Activated CD4-positive, alpha-beta T cell treated with anti-CD3 and anti-CD28 coated beads, Interleukin-2, amount 10 ng/mL, durations not matched to agents 24 days and 14 days (primary cell): ENCODE measurements at places on chromosomes 11 and 22. TPM values are rescaled to one million over a fixed set of nuclear protein-coding genes. Genes with fewer than 3 reads are reported as not detected.

Gene SELENOH
- total RNA-seq, result 211 and 216 TPM in 2 replicates

Gene SEPTIN3
- total RNA-seq, result 5.7 and 6.8 TPM in 2 replicates

Gene PLAAT4
- 12.2 and 14.7 TPM in 2 replicates for total RNA-seq

Gene C11orf86
- total RNA-seq, result not detected in 2 replicates

Gene DGCR6
- total RNA-seq, result 1.3 and 1.5 TPM in 2 replicates

Gene DENND5A
- total RNA-seq, result 59.9 and 60.7 TPM in 2 replicates

Gene HORMAD2
- not detected in 2 replicates for total RNA-seq

Gene TMEM109
- total RNA-seq, result 144 and 147 TPM in 2 replicates

- H3K4me3 ChIP-seq, result no peak overlapping the region
- DNase-seq, result no peak
These were observed 87.4 kb upstream of the CHORDC1 start for GRCh38 chr11:90310210-90310609.

GRCh38 chr22:40857309-40857855 is 434 bp downstream of the XPNPEP3 start:
- H3K36me3 ChIP-seq, result peaks cover 21% of the 10 kb centered on the region
- peaks cover 2% of the 10 kb centered on the region for H3K27me3 ChIP-seq
- peaks cover 39% of the 10 kb centered on the region for H3K4me1 ChIP-seq
- peak overlapping the region; percentile 96 for H3K4me3 ChIP-seq
- H3K27ac ChIP-seq, result peak overlapping the region; percentile 100

GRCh38 chr11:122853971-122854446 is 15.7 kb downstream of the CRTAM start:
- no peak overlapping the region for H3K4me3 ChIP-seq
- no peaks in the 10 kb centered on the region for H3K36me3 ChIP-seq
- peaks cover 17% of the 10 kb centered on the region for H3K27me3 ChIP-seq
- no peak overlapping the region for H3K27ac ChIP-seq
- peaks cover 41% of the 10 kb centered on the region for H3K4me1 ChIP-seq

- H3K4me1 ChIP-seq, result peaks cover 3% of the 10 kb centered on the region
- no peak overlapping the region for H3K4me3 ChIP-seq
- DNase-seq, result no peak
- H3K27me3 ChIP-seq, result no peaks in the 10 kb centered on the region
- H3K36me3 ChIP-seq, result peaks cover 18% of the 10 kb centered on the region
These were observed 73.1 kb downstream of the PHF21A start for GRCh38 chr11:46048198-46048597.

DNA sequence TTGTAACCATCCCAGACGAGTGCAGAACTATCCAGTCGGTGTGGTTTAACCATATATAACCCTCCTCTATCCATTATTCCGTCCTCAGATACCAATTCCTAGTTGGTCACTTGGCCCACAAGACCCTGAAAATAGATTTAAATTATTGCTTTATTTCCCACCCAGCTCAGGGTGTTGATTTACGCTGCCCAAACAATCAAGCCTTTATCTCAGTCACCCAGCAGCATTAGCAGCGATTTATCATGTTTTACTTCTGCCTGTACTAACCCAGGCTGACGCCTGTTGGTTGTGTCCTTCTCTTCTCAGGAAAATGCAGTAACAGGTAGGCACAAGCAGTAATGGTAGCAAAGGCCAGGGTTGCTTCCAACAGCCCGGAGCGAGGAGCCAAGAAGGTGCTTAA is 81.2 kb downstream of the DSCAML1 start:
- peaks cover 6% of the 10 kb centered on the region for H3K27me3 ChIP-seq
- no peaks in the 10 kb centered on the region for H3K36me3 ChIP-seq
- no peak for DNase-seq
- H3K4me1 ChIP-seq, result no peaks in the 10 kb centered on the region
- no peak overlapping the region for H3K4me3 ChIP-seq
- no peak overlapping the region for H3K27ac ChIP-seq

- DNase-seq, result no peak
- H3K27ac ChIP-seq, result no peak overlapping the region
- H3K36me3 ChIP-seq, result peaks cover 13% of the 10 kb centered on the region
- H3K4me1 ChIP-seq, result peaks cover 4% of the 10 kb centered on the region
- H3K4me3 ChIP-seq, result no peak overlapping the region
- H3K27me3 ChIP-seq, result no peaks in the 10 kb centered on the region
These were observed 28.5 kb upstream of the BAIAP2L2 start for GRCh38 chr22:38138961-38139360.

DNA sequence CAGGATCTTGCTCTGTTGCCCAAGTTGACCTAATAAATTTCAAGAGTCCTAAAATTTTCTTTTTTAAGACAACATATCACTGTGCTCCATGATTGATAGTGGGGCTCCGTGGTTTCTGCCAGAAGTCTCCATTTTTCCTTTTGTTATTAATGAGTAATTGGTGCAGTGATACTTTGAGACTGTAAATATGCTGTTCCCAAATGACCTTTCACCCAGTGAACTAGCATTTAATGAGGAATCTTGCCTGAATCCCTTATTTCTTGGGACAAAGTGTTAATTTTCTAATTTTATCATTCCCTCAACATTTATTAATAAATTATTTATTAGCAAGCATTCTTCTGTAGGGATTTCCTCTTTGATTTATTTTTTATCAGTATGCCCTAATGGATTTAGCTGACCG is 2.3 kb upstream of the DHCR7 start:
- H3K4me1 ChIP-seq, result peaks cover 54% of the 10 kb centered on the region
- DNase-seq, result no peak
- H3K27ac ChIP-seq, result peak overlapping the region; percentile 59

GRCh38 chr22:50717709-50718351 is 20.2 kb upstream of the ACR start:
- no peak overlapping the region for H3K27ac ChIP-seq
- no peaks in the 10 kb centered on the region for H3K27me3 ChIP-seq
- H3K4me3 ChIP-seq, result no peak overlapping the region

GRCh38 chr11:128653801-128654231 is 40.1 kb upstream of the FLI1 start:
- H3K4me3 ChIP-seq, result no peak overlapping the region
- H3K4me1 ChIP-seq, result peaks cover 7% of the 10 kb centered on the region
- H3K36me3 ChIP-seq, result no peaks in the 10 kb centered on the region
- no peak overlapping the region for H3K27ac ChIP-seq
- DNase-seq, result no peak

GRCh38 chr11:61121917-61122316 is 19.6 kb downstream of the CD5 start:
- H3K4me1 ChIP-seq, result peaks cover 41% of the 10 kb centered on the region
- H3K27me3 ChIP-seq, result no peaks in the 10 kb centered on the region
- no peak for DNase-seq
- peaks cover 86% of the 10 kb centered on the region for H3K36me3 ChIP-seq

- no peak overlapping the region for H3K27ac ChIP-seq
- H3K4me1 ChIP-seq, result peaks cover 24% of the 10 kb centered on the region
- H3K27me3 ChIP-seq, result no peaks in the 10 kb centered on the region
- DNase-seq, result no peak
- peak overlapping the region; percentile 87 for H3K4me3 ChIP-seq
- H3K36me3 ChIP-seq, result peaks cover 4% of the 10 kb centered on the region
These were observed 1.3 kb upstream of the ARAP1 start for GRCh38 chr11:72753341-72754148.

DNA sequence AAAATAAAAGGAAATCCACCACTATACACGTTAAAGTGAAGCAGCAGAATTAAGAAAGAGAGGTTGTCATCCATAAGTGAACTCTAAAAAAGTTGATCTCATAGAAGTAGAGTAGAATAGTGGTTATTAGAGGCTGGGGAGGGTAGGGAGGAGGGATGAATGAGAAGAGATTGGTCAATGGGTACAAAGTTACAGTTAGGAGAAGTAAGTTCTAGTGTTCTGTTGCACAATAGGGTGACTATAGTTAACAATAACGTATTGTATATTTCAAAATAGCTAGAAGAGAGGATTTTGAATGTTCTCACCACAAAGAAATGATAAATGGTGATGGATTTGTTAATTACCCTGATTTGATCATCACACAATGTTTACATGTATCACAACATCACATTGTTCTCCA is 72.0 kb downstream of the CD82 start:
- DNase-seq, result no peak
- H3K27ac ChIP-seq, result no peak overlapping the region
- no peak overlapping the region for H3K4me3 ChIP-seq

GRCh38 chr11:44607987-44608386 is 42.5 kb downstream of the CD82 start:
- peak overlapping the region; percentile 72 for H3K27ac ChIP-seq
- H3K36me3 ChIP-seq, result peaks cover 74% of the 10 kb centered on the region
- H3K4me3 ChIP-seq, result peak overlapping the region; percentile 30
- peaks cover 63% of the 10 kb centered on the region for H3K4me1 ChIP-seq

GRCh38 chr11:34492806-34493414 is 20.7 kb downstream of the ELF5 start:
- no peaks in the 10 kb centered on the region for H3K36me3 ChIP-seq
- peaks cover 2% of the 10 kb centered on the region for H3K27me3 ChIP-seq
- H3K27ac ChIP-seq, result no peak overlapping the region
- H3K4me1 ChIP-seq, result no peaks in the 10 kb centered on the region

GRCh38 chr11:81222491-81222890 is 1511.2 kb downstream of the FAM181B start:
- H3K4me3 ChIP-seq, result no peak overlapping the region
- no peak overlapping the region for H3K27ac ChIP-seq
- no peaks in the 10 kb centered on the region for H3K36me3 ChIP-seq
- no peaks in the 10 kb centered on the region for H3K4me1 ChIP-seq

DNA sequence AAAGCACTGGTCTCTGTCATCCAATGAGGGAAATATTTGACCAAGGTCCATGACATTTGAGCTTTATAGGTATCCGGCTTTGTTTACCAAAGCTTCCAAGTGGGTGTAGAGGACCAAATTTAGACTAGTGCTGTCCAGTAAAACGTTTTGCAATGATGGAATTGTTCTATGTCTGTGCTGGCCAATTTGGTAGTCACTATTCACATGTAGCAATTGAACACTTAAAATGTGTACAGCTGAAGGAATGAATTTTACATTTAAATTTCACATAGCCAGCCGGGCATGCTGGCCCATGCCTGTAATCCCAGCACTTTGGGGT is 118.0 kb downstream of the PKNOX2 start:
- peaks cover 2% of the 10 kb centered on the region for H3K27me3 ChIP-seq
- no peaks in the 10 kb centered on the region for H3K4me1 ChIP-seq
- H3K27ac ChIP-seq, result no peak overlapping the region
- no peaks in the 10 kb centered on the region for H3K36me3 ChIP-seq
- DNase-seq, result no peak

DNA sequence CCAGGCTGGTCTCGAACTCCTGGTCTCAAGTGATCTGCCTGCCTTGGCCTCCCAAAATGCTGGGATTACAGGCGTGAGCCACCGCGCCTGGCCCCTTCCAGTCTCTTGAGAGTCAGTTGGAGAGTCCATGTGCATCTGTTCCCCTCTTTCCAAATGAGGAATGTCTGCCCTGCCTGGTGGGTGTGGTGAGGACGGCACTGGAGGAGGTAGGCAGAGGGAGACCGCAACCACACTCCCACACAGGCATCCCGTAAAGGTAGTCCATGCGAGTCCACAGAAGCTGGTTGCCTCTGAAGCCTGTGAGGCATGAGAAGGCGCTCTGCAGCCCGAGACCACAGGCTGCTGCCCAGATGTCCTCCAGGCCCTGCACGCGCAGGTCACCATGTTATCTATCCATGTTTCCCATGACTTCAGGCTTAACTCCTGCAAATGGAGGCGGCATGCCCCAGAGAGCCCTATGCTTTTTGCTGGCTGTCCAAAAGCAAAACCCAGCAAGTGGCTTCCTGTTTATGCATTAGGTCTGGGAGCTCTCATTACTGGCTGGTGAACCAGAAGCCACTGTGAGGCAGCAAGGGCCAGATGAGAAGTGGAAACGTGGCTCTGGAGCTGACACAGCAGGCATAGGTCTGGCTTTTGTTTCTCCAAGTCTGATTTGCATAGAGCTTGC is 43.4 kb downstream of the GRIK4 start:
- H3K27ac ChIP-seq, result no peak overlapping the region
- peaks cover under 1% of the 10 kb centered on the region for H3K27me3 ChIP-seq
- H3K4me1 ChIP-seq, result peaks cover 2% of the 10 kb centered on the region
- H3K4me3 ChIP-seq, result no peak overlapping the region
- no peak for DNase-seq

- H3K4me3 ChIP-seq, result peak overlapping the region; percentile 100
- no peaks in the 10 kb centered on the region for H3K27me3 ChIP-seq
- DNase-seq, result peak; percentile 78
- H3K27ac ChIP-seq, result peak overlapping the region; percentile 100
- peaks cover 58% of the 10 kb centered on the region for H3K36me3 ChIP-seq
These were observed 8.0 kb downstream of the NEAT1 start for GRCh38 chr11:65430406-65431217.

DNA sequence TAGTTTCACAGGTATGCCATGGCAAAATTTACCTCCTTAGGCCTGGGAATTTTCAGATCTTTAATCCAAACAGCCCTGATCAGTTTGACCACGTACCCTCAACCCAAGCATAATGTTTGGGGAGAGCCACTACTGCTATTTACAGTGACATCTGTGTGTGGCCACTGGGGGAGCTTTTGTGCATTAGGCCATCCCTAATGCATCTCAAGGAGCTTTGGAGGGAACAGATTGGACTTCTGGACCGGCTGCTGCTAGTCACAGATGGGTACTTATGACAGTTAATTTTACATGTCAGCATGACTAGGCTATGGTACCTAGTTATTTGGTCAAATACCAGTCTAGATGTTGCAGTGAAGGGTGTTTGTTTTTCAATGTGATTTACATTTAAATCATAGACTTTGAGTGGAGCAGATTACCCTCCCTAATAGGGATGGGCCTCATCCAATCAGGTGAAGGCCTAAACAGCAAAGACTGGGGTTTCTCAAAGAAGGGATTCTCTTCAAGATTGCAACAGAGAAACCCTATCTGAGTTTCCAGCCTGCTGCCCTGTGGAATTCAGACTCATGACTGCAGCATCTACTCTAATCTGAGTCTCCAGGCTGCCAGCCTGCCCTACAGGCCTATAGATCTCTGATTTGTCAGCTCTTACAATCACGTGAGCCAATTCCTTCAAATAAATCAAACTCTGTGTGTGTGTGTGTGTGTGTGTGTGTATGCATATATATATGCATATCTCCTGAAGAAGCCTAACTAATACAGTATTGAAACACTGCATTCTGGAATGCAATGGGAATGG is 38.0 kb upstream of the GALNT18 start:
- DNase-seq, result no peak
- no peak overlapping the region for H3K27ac ChIP-seq
- H3K4me1 ChIP-seq, result no peaks in the 10 kb centered on the region
- H3K4me3 ChIP-seq, result no peak overlapping the region
- H3K27me3 ChIP-seq, result peaks cover 25% of the 10 kb centered on the region

- H3K4me1 ChIP-seq, result peaks cover 18% of the 10 kb centered on the region
- no peak overlapping the region for H3K4me3 ChIP-seq
- H3K27ac ChIP-seq, result no peak overlapping the region
- no peaks in the 10 kb centered on the region for H3K27me3 ChIP-seq
These were observed 5.1 kb upstream of the TIRAP start for GRCh38 chr11:126277780-126278179.

DNA sequence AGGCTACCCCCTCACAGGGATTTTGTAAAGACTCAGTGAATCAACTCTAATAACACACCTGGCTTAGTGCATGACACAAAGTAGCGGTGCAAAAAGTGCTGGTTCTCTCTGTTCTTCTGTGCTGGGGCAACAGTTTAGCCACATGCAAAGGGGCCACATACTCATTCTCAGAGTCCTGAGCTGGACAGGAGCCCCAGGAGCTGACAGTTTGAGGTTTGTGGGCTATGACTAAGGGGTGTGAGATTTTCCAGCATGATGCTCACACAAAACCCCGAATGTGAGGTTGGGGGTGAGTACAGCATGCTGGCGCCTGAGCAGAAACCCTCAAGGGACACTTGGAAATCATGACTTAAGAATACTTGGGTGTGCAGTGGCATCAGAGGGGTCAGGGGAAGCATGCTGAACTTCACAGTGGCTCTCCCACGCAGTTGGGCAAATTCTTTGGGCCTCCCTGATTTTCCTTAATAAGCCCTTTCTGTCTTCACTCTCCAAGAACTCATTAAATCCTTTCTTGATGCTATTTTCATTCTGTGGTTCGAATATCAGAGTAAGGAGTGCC is 31.0 kb downstream of the TMPRSS5 start:
- H3K4me3 ChIP-seq, result no peak overlapping the region
- peaks cover 5% of the 10 kb centered on the region for H3K27me3 ChIP-seq
- DNase-seq, result peak; percentile 63
- H3K4me1 ChIP-seq, result peaks cover 4% of the 10 kb centered on the region
- H3K36me3 ChIP-seq, result no peaks in the 10 kb centered on the region
